ENCODE measurements at places on chromosomes 1 and 21.

GRCh38 chr1:206975306-206975705, 5.0 kb upstream of the FCAMR start:
- no peak for DNase-seq

DNA sequence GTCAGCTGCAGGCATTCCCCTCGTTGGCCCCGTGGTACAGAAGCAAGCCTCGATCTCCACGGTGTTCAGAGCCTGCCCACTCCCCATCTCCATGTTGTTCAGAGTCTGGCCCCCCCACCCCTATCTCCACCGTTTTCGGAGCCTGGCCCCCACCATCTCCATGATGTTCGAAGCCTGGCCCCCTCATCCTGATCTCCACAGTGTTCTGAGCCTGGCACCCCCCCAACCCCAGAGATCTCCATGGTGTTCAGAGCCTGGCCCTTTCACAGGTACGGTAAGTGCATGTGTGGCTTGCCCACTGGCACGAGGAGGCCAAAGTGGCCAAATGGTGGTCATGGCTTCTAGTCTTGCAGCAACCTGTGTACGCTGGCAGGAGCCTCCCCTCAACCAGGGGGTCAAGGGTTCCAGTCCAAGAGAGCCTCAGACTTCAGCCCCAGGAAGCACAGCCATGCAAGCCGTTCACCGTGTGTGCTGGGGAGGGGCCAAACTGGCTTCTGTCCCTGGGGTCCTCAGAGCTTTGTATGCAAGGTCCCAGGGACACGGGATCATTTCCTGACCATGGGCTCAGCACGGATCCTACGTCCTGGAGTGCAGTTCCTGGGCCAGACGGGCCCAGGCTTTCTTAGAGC, 13.3 kb upstream of the PCBP3 start:
- DNase-seq: peak; percentile 19

- DNase-seq: no peak
Measured at GRCh38 chr1:116256875-116257274, 116.2 kb upstream of the ATP1A1 start.

GRCh38 chr1:109814223-109814622, 50.5 kb upstream of the EPS8L3 start:
- no peak for DNase-seq

GRCh38 chr1:78743626-78744025, 94.0 kb downstream of the IFI44 start:
- DNase-seq: no peak

DNA sequence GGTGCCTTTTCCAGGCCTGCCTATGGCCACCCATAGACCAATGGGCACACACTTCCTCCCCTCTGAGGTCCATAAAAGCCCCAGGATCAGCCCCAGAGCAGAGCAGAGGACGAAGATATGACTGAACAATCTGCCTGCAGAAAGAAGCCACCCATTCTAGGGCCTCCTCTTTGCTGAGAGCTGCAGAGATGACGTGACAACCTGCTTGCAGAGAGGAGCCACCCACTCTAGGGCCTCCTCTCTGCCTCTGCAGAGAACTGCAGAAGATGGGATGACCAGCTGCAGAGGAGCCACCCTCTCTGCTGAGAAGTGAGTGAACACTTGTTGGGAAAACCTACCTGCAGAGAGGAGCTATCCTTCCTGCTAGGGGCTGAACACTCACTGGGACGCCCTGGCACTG, 79.7 kb downstream of the SCMH1 start:
- DNase-seq: no peak

DNA sequence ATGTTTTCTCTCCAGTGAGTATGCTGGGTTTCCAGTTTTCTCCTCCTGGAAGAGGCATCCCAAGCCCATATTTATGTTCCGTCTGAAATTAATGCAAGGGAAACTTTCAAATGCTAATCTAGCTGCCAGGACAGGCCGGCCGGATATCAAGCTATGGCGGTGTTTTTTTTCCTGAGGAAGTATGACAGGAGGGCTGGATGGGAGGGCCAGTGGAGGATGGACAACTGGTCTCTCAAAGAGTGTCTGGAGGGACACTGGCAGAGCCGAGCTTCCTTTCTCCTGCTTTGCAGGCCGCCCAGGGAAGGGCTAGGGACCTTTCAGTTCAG, 212.7 kb downstream of the TRABD2B start:
- DNase-seq: no peak

DNA sequence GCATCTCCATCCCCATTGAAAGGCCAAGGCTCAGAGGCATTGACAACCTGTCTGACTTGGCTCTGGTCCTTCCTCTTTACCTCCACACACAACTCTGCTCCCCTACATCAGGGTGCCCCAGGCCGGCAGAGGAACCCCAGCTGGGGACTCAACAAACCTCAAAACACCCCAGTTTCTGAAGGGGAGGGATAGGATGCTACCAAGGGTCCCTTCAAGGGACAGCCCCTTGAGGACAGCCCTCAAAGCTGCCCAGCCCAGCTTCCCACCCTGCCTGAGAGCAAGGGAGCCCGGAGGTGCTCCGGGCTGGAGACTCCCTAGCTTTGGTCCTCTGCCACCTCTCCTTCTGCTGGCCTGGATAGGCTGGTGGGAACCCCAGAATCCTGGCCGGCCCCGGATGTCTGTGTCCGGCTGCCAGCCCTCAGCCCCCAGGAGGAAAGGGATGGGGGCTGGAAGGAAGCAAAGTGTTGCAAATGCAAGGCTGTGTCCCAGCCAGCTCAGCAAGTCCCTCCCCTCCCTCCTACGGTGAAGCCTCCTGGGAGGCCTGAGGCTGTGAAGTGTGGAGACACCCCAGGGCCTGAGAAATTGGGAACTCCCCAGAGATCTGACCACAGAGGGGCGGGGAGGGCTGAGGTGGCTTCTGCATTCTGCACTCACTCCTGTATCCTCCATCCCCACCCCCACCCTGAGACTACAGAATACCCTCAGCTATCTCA, 1.1 kb upstream of the MARCKSL1 start:
- no peak for DNase-seq

- DNase-seq: no peak
Measured at GRCh38 chr1:44568128-44568900, 106.0 kb downstream of the TMEM53 start.

DNA sequence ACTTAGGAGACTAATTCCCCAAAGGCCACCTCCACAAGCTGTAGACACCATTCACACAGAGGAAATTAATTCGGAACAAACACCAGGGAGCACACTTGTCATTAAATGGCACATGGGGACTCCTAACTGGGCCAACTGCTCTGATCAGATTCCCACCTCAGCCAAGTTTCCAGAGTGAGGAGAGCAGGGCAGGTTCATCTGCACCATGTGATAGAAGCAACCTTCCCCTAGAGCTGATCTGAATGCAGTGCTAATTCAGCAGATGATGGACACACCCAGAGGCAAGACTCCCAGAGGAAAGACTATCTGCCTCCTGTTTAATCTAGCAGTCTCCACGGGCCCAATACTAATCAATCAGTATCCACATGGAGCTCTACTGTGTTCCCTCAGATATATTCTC, 147.0 kb downstream of the VAV3 start:
- no peak for DNase-seq

GRCh38 chr21:34305605-34306604, 57.9 kb upstream of the KCNE2 start:
- no peak for DNase-seq

DNA sequence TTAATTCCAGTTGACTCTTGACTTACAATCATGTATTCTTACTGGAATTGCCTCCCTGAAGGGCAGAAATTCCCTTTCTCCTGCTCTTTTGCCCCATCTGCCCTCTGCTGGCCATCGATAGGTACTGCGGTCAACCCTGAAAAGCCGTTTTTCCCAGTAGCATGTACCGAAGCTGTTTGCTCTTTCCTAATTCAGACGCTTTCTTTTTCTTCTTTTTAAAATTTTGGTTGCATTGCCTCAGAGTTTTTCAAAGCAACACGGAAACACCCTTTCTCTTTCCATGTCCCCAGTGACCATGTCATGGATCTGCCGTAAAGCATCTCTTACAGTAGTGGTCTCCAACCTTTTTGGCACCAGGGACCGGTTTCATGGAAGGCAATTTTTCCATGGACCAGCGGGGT, 164.2 kb upstream of the C1orf21 start:
- DNase-seq: peak; percentile 54

- DNase-seq: no peak
Measured at GRCh38 chr1:115412286-115412685, 74.2 kb upstream of the NGF start.

DNA sequence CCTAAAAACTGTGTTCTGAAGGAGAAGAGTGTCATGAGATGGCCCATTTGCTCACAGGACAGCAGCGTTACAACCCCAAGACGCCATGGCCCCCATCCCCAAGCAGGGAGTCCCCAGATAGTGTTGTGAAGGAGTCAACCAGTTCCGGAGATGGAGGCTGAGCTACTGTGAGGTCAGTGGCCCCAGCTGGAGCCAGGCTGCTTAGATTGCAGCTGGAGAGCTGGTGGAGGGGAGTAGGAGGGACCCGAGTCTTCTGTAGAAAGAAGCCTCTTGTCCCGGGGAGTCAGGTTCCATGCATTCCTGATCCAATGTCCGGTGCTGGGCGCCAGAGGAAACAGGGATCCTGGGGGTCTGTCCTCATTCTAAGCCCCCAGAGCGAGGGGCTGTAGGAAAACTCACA, 93.5 kb upstream of the SIM2 start:
- DNase-seq: no peak

DNA sequence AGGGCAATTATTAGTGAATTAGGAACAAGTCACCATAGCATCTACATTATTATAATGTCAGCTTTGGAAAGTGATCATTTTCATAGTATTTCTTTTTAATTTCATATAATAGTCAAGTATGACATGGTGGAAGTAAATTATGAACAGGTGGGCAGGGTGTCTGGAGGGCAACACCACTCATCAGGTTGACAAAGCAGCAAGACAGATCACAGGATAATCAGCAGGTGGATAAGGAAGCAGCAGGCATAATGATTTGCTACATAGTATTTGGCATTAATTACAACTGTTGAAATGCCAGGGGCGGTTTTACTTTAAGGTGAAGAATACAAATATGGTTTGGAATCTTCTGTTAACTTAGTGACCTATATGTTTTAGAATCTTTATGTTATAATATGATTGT, 1342.2 kb downstream of the PLA2G4A start:
- DNase-seq: no peak

DNA sequence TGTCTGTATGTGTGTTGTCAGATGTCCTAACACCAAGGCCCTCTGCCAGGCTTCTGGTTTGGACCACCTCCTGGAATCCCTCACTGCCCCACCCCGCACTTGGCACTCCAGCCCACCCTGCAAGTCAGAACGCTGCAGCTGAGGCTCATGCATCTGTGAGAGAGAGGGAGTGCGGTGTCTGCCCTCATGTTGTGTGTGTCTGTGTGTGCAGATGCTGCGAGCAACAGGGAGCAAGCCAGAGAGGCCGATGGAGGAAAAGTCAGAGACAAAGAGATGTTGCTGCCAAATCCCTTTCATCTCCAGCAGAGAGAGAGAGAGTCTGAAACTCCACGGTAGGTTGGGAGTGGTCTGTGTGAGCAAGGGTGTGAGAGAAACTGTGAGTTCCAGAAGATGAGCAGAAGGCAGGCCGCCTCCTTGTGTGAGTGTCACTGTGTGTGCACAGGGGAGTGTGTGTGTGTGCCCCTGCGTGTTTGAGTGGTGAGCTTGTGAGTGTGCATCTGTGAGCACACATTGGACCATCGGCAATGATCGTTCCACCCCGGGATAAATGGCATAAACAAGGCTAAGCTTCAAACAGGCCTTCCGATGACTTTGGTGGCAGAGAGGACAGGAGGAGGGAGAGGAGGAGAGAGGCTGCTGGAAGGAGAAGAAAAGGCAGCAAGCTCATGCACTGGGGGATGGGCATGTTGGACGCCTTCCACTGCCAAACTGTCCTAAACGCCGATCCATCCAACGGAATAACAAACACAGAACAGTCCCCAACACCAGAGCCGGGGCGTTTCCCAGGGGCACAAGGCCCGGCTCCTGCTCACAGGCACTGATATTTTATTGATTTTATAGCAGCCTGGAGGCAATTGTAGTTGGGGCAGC, 99.2 kb upstream of the GRIK3 start:
- DNase-seq: no peak

- peak; percentile 93 for DNase-seq
Measured at GRCh38 chr1:230277201-230278025, 148.7 kb downstream of the PGBD5 start.

GRCh38 chr1:169484683-169485430, 887 bp downstream of the SLC19A2 start:
- no peak for DNase-seq

- DNase-seq: no peak
Measured at GRCh38 chr1:177825276-177825901, 144.5 kb downstream of the SEC16B start.

- no peak for DNase-seq
Measured at GRCh38 chr1:215360758-215361157, 206.3 kb upstream of the KCTD3 start.

- DNase-seq: no peak
Measured at GRCh38 chr1:100565937-100566699, 28.2 kb downstream of the GPR88 start.

GRCh38 chr1:91851130-91852010, 34.6 kb downstream of the TGFBR3 start:
- DNase-seq: no peak

DNA sequence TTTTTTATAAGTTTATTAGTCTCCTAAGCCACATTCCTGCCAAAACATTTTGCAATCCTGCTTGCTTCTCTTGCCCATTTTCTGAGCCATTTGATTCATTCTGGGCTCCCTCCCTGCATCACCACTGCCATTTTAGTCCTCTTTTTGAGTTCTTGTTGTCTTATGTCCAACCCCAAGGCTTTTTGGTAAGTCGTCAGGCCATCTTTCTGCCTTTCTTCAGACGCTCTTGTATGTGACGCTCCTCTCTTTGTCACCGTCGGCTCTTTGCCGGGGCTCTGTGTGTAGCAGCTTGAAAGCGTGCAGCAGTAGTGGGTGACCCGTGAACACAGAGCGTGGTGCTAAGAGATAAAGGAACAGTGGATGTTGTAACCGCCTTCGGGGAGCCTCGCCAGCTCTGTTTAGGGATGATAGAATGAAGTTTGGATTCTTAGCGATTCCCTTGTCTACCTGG, 14.6 kb downstream of the HUNK start:
- DNase-seq: no peak

- no peak for DNase-seq
Measured at GRCh38 chr1:228136901-228137300, 3.2 kb upstream of the GUK1 start.

GRCh38 chr1:56491441-56491840, 87.9 kb downstream of the PLPP3 start:
- no peak for DNase-seq

GRCh38 chr1:168518201-168518689, 25.6 kb downstream of the XCL2 start:
- DNase-seq: no peak

- DNase-seq: no peak
Measured at GRCh38 chr1:86530211-86530845, 16.6 kb upstream of the CLCA4 start.

- no peak for DNase-seq
Measured at GRCh38 chr1:43423672-43424550, 29.8 kb downstream of the HYI start.

DNA sequence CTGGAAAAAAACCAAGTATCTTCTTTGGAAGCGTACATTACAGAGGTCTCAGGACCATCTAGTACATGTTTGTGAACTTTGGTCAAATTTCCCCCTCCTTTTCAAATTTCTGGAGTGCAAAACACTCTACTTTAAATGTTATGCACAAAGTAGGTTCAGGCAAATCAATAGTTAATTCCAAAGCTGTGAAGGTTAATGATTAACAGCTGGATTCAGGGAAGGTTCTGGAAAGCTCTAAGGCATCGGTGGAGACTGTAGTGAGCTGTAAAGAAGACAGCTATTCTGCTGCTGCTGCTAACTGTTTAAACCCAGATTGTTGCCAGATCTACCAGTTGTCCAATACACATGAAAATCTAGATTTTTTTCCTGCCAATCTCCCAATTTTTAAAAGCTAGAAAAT, 70.9 kb downstream of the ELAVL4 start:
- DNase-seq: no peak

GRCh38 chr21:43921979-43922945, 57.2 kb downstream of the AGPAT3 start:
- DNase-seq: no peak

All from H9 (cell line).